Fibroblast of lung (primary cell): ENCODE measurements at places on chromosomes 6 and 20. TPM values are rescaled to one million over a fixed set of nuclear protein-coding genes. Genes with fewer than 3 reads are reported as not detected.

FNDC1 gene
- total RNA-seq = under 0.01 TPM in 2 replicates

LTA gene
- not detected in 2 replicates for total RNA-seq

SLC22A23 gene
- total RNA-seq = 3.0 and 5.1 TPM in 2 replicates

OR12D3 gene
- not detected in 2 replicates for total RNA-seq

TOX2 gene
- 4.4 and 5.9 TPM in 2 replicates for total RNA-seq

PSMB9 gene
- 54.7 and 64.4 TPM in 2 replicates for total RNA-seq

HLA-DOA gene
- not detected in 2 replicates for total RNA-seq

ATG5 gene
- total RNA-seq = 63.4 and 64.7 TPM in 2 replicates

INSM1 gene
- not detected in 2 replicates for total RNA-seq

CARMIL1 gene
- total RNA-seq = 10.2 and 10.5 TPM in 2 replicates
